Right cardiac atrium (tissue), 5 donors: ENCODE measurements at places on chromosomes 7 and 10. TPM values are rescaled to one million over a fixed set of nuclear protein-coding genes. Genes with fewer than 3 reads are reported as not detected.

Gene ELN
- polyA plus RNA-seq: 73.4 TPM

Gene OR6B1
- polyA plus RNA-seq: not detected

GRCh38 chr7:43248961-43249822, 136.7 kb downstream of the HECW1 start:
- no peak for DNase-seq

DNA sequence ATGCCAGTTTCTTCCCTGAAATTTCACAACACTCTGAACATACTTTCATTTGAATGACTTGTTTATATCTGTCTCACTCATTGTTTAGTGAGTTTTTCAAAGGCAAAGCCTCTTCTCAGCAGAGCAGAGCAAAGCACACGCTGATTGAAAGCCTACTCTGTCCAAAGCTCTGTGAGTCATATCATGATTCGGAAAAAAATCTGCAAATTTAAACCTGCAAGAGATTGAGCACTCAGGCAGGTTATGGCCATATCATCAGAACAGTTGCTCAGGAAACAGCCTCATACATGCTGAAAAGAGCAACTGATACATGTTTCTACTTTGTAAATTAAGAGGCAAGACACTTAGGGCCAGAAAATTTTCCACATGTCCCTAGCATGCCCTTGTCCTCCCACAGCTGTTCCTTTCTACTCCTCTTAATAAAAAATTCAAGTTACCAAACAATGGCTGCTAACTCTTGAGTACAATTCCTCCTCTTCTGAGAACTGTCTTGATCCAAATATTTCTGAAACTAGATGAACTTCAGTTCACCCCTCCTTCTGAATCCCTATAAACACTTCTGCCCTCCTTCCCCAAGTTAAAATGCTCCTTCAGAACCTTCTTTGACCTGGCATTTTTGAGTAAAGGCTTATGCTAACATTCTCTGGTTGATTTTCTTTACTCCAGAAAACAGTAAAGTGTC, 140.6 kb upstream of the HPS1 start:
- DNase-seq: no peak

Gene COL13A1
- polyA plus RNA-seq: 6.8 TPM

Gene CTTNBP2
- 2.0 TPM for polyA plus RNA-seq

DNA sequence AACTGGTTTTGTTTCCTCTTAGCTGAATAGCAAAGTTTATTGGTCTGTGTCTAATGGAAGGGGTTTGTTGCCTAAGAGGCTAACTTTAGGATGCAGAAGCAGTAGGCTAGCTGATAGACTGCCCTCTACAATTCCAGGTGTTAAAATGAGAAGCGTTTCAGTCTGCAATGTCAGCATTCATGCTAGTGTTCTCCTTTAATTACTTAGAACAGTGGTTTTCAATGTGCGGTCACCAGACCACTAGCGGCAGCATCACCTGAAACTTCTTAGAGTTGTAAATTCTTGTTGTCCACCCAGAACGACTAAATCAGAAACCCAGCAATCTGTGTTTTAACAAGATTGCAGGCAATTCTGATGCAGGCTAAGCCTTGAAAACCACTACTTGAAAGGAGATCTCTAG, 392.9 kb downstream of the IPMK start:
- no peak for DNase-seq

Gene ZNF783
- polyA plus RNA-seq: 3.5 TPM

GRCh38 chr7:33062023-33062781, at the start of gene NT5C3A:
Gene NT5C3A (minus strand): TSS chr7:33062776. CDS start chr7:33062705, 71 bp downstream.
- DNase-seq: peak; percentile 46

DNA sequence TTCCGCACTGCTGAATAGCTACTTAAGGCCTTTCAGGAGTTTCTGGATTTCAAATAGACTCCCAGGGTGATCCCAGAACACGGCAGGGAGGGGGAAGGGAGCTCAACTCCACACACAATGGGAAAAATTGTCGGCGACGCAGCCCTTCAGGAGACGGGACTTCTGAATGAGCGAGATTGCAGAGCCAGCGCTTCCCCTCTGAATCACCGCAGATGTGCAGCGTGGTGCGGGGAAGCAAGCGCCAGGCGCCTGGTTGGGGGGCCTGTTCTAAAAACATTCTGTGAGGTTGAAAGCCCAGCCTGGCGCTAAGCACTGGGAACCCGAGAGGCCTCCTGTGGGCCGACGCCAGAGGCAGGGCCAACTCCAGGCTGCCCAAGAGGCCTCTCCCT, 163.3 kb downstream of the MAD1L1 start:
- DNase-seq: no peak

DNA sequence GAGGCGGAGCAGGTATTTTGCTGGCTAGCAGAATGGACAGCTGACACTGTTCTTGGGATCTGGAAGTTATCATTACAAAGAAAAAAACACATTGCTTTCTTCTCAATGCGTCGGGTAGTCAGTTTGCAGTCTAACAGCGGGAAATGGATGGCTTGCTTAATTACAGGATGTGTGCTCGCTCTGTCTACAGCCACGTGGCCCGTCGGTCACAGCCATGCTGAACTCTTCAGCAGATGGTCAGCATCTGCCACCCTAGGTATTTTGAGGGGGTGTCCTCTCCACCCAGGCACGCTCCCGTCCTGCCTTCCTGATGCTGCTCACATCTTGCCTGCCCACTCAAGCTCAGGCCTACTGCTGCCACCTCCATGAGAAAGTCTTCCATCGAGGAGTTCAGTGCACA, 20.4 kb upstream of the INMT start:
- DNase-seq: no peak

- DNase-seq: no peak
These were observed 55.0 kb downstream of the GBF1 start for GRCh38 chr10:102300278-102300843.

GRCh38 chr10:97782455-97783228, 10.8 kb upstream of the SFRP5 start:
- DNase-seq: peak; percentile 43

Gene SPDYE17
- not detected for polyA plus RNA-seq

GRCh38 chr10:89575031-89575430, 39.6 kb upstream of the SLC16A12 start:
- no peak for DNase-seq

GRCh38 chr7:36949711-36950600, 225.7 kb upstream of the AOAH start:
- DNase-seq: peak; percentile 55

DNA sequence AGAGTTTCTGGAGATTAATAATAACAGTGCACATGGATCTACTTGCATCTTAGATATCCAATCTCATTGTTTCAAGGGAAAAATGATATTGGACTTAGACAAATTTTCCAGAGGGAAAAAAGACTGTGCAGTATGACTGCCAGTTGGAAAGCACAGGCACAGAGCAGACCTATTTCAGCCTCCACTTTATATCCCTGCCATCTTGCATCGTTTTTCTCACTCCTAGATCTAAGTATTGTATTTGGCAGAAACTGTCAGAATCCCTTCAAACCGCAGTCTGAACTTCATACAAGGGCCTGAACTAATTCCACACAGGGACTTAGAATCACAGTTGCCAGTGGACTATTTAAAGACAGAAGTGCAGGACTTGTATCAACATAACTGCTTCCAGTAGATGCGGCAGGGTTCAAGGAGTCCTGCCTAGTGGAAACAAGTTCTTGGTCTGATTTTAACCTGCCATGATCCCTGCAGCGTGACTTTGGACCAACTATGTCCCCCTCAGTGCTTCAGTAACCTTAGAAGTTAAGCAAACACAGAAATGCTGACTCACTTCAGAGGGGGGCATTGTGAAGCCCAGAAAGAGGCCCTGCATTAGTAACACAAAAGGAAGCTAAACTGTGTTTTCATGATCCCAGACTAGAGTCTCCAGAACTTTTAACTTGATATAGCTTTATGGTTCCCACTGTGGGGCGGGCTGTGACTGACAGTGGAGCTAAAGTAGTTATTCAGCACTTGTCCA, 95.7 kb upstream of the PALS2 start:
- peak; percentile 58 for DNase-seq

GRCh38 chr7:52146871-52147634, 830.4 kb upstream of the COBL start:
- no peak for DNase-seq

DNA sequence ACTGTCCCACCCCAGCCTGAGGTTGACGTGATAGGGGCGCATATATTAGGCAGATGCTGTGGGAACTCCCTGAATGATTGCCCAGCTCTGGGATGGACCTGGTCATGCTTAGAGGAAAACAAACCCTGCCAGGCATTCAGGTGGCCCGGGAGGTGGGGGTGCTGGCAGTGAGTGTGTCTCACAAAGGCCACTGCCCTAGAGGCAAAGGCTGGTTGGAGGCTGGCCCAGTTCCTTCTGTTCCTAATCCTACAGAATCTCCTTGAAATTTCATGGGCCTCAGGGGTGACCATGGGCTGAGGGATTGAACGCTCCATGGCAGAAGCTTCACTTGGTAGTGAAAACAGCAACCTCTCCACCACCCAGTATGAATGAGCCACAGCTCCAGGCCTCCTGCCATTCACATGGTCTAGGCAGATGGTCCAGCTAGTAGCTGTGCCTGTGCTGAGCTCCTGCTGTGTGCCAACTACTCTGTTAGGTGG, 25.6 kb downstream of the ADRA2A start:
- DNase-seq: no peak

DNA sequence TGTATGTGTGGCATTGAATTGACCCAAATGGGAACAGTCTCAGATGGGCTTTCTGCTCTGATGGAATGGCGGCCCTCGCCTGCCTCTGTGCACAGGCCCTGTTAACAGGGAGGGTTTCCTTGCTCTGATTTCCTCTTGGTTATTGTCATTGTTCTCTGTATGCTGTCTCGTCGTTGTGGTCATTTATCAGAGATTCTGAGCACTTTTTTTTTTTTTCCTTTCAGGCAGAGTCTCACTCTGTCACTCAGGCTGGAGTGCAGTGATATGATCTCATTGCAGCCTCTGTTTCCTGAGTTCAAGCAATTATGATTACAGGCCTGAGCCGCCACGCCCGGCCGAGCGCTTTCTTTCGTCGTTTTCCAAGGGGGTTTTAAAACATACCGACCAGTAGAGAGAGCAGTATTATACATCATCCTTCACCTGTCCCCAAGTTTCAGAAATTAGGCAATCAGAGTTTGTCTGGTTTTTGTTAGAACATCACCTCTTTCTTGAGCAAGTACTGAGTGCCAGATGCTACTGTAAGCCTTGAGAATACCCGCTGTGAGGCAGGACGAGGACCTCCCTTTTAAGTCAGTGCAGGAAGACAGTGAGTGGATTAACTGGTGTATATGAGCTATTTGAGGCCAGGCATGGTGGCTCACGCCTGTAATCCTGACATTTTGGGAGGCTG, 6.5 kb downstream of the CHST12 start:
- DNase-seq: no peak

- no peak for DNase-seq
These were observed 233.6 kb upstream of the BMPER start for GRCh38 chr7:33671531-33672262.

- DNase-seq: no peak
These were observed 209.1 kb downstream of the PRPF18 start for GRCh38 chr10:13795653-13796555.

DNA sequence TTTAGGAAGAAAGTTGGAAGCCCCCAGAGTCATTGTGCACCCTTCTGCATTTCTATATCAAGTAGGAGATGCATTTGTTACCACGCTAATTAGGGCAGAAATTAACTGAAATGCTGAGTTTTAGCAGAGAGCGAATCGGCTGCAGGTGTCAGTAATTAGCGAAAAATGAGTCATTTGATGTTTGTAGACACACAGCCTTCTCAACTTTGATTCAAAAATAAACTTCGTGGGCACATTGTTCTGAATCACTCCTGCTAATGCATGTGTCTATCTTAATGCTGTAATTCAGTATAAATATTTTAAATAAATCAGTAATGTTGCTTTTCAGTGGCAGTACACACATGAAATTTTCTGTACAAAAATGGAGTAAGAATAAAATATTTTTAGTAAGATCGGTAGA, 109.5 kb upstream of the CARD11 start:
- DNase-seq: no peak

GRCh38 chr7:94176694-94177200, 172.6 kb upstream of the BET1 start:
- no peak for DNase-seq

GRCh38 chr10:28991333-28992270, 297.3 kb upstream of the LYZL1 start:
- DNase-seq: peak; percentile 64

DNA sequence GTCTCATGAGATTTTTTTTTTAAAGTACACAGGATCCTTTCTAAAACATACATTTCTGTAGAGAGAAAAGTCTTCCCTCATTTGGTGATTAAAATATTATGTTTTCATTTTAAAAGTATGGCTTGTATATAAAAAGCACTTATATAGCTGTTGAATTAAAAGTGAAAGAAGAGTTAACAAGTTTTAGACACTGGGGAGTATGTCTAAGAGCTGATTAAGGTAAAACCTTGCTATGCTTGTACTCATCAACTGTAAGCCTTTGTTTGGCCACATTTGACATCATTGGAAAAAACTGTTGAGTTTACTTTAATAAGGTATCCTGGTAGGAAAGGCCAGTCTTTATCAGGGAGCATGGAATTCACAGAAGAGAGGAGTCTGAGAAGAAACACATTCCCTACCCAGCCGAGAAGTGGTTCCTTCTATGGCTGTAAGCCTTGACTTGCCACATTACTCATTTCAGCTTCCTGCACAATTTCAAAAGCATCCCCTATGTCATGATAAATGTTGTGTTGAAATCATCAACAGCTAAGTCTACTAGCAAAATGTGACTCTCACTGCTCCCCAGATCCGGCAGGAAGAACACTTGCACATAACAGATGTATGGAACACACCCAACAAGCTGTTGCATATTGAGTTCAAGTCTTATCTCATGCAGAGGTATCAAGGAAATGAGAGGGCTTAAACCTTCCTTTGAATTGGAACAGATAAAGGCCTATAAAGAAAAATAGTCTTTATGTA, 171.8 kb upstream of the CDK1 start:
- no peak for DNase-seq

DNA sequence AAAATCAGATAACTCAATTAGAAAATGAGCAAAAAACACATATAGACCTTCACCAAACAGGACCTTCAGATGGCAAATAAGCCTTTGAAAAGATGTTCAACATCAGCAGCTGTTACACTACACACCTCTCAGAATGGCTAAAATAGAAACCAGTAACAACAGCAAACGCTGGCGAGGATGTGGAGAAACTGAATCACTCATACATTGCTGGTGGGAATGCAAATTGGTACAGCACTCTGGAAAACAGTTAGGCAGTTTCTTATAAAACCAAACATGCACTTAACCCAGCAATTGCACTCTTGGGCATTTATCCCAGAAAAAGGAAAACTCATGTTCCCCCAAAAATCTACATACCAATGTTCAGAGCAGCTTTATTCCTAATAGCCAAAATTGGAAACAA, 37.7 kb upstream of the SMARCD3 start:
- DNase-seq: no peak
